Brain pericyte (primary cell): ENCODE measurements at places on chromosomes 4 and X.

DNA sequence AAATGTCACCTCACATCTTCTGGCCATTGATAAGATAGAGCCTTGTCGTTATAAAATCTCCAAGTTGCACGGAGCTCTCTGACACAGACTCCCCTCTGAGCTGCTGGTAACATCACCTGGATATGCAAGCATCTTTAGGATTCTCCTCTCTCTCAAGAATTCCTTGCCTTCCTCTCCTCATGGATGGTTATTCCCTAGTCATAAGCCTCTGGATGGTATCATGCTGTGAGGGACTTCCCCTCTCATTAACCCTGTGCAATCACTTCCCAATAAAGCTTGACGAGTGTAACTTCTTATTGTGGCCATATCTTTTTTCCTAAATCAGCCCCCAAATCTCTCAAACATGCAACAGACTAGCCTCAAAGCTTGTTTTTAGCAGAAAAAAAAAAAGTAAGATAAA is 1057.0 kb upstream of the SLIT2 start:
- no peak for DNase-seq

DNA sequence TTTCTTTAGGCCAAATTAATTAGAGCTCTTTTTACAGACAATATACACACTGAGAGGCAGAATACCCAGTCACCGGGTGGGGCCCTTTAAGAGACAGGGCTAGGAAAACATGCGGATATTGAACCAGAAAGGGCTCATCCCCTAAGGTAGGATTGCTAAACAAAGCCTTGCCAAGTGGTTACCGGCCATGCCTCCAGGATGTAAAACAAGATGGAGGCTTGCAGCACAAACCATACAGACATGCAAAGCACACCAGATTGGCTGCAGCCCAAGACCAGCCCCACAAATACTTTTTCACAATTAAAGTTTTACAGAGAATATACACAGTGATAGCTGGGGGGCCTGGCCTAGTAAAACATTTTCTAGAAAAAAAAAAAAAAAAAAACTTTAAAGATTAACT is 210.0 kb downstream of the KLHL4 start:
- no peak for DNase-seq

- no peak for DNase-seq
These were observed 2.2 kb downstream of the FAT4 start for GRCh38 chr4:125316791-125317524.

GRCh38 chr4:13202701-13203100 is 281.4 kb downstream of the RAB28 start:
- DNase-seq: no peak

- no peak for DNase-seq
These were observed 149.5 kb downstream of the MAML3 start for GRCh38 chr4:140004549-140004895.

DNA sequence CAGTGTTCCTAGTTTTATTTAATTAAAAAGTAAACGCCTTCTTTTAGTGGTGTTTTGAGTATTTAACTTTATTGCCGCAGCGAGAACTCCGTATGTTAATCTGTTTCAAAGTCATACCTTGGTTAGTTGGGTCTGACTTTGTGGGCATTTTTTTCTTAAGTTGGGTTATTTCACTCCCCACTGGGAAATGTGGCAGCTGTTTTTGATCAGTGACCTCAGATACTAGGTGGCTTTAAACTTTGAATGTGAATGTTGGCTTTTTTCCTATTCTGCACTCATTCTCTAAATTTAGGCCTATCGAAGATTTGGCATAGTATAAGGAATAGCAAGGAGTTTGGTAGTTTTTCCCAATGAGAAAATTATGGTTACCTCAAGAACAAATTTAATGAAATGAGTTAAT is 85.9 kb downstream of the FIP1L1 start:
- no peak for DNase-seq

GRCh38 chr4:1746265-1746691 is 25.0 kb downstream of the TACC3 start:
- no peak for DNase-seq
